ENCODE measurements at places on chromosomes 11 and 22.

DNA sequence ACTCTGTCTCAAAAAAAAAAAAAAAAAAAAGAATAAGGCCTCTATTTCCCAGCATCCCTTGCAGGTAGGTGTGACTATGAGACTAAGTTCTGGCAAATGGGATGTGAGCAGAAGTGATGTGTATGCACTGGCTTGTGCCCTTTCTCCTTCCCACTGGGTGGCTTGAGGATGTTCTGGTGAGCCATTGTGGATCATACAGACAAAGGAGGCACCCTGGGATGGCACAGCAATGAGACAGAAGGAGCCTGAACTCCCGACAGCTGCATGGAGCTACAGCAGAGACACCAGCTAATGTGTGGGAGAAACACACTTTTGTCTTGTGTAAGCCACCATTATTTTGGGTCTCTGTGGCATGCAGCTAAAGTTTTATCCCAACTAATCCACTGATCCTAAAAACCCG is 10.6 kb upstream of the SORL1 start:
- DNase-seq, result no peak

GRCh38 chr11:41970681-41971080 is 511.2 kb upstream of the LRRC4C start:
- no peak for DNase-seq

DNA sequence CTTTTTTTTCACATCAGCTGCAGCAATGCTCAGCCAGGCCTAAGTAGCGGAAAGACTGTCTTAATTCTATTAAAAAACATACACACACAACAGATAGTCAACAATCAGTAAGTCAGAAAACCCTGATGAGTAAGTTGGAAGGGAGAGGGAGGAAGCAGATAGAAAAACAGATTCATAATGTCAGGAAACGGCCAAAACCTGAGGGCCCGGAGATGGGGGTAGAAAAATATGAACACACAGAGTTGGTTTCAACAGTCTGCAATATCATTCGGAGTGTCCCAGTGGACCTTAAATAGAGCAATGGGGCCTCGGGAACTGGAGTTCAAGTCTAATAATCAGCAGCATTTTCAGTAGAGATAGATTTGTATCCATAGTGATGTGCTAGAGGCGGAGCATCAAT is 14.8 kb downstream of the LRRC55 start:
- DNase-seq, result no peak

- DNase-seq, result no peak
These were observed 8.7 kb upstream of the DGAT2 start for GRCh38 chr11:75759832-75760231.

DNA sequence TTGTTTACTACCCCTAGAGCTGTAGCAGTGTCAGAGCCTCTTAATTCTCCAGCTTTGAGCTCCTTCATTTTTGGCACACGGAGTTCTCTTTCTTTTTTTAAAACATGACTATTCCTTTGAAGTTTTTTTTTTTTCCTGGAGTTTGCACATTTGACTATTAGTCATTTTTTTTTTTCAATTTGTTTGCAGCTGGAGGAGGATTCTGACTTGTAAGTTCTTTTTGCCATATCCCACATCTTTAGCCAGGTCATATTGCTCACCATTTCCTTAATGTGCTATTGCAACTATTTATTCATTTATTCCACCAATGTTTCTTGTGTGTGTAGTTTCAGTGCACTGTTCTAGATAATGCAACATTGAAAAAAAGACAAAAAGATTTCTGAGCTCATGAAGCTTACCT is 166.3 kb upstream of the ARHGAP20 start:
- no peak for DNase-seq

DNA sequence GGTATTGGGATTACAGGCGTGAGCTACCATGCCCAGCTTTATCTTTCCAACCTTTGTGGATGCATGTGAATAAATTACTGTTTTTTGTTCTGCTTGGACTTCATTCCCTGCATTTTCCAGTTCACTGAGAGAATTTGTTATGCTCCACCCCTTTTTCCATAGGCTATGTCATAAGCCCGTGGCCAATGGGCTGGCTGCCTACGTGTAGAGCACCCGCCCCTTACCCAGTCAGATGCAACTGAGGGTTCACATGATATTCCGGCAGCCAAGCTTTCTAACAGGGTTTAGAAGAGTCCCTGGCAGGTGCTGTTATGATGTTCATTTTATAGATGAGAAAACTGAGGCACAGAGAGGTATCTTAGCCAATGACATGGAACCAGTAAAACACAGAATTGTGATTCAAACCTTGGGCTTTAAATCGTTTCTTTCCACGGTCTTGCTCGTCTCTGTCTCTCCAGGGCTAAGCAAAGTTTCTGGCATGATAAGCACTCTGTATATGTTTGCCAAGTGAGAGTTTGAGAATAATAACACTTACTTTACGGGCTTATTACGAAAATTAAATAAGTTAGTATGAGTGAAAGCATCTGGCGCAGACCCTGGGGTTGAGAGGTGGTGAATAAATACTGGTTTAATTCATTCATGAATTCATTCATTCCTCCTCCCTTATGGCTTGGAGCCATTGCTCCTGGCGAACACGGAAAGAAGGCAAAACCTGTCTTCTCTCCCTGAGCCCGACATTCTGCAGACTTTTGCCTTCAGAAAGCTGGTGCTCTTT is 42.4 kb upstream of the RASD2 start:
- DNase-seq, result no peak

- no peak for DNase-seq
These were observed 98.2 kb upstream of the IGLL5 start for GRCh38 chr22:22789233-22789921.

DNA sequence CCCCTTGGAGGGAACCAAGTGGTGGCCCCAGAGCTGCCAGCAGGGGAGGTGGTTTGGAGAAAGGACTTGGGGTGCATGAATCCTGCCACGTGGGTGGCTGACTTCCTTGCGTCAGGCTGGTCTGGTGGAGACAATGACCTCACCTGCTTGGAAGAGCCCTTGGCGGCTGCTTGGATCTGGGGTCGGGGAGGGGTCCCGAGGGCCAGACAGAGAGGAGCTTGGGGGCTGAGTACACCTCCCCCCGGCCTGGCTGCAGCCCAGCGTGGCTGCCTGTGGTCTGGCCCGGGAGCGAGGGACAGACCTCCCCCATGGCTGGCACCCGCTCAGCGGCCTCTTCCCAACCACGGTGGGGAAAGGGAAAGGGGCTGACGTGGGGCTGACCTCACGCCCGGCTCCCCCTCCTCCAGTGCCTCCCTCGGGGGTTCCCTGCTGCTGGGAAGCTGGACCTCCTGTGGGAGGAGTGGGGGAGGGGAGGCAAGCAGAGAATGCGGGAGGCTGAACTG is 13.8 kb downstream of the LIF start:
- no peak for DNase-seq

DNA sequence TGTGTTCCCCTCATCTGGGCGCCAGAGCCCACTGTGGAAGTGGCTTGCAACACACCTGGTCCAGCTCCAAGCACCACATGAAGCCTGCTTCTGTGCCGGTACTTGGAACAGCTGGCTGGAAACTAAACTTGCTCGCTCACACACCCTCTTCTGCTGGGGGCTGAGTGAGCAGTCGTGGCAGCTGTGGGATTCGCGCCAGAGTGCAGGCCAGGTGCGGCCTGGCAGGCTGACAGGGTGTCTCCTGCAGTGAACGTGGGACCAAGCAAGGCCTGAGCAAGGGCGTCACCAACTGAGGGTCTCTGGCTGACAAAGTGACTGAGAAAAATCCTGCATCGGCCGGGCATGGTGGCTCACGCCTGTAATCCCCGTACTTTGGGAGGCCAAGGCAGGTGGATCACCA is 15.2 kb downstream of the SMC1B start:
- no peak for DNase-seq

GRCh38 chr11:124837491-124837856 is 27.8 kb upstream of the ROBO3 start:
- peak; percentile 20 for DNase-seq

DNA sequence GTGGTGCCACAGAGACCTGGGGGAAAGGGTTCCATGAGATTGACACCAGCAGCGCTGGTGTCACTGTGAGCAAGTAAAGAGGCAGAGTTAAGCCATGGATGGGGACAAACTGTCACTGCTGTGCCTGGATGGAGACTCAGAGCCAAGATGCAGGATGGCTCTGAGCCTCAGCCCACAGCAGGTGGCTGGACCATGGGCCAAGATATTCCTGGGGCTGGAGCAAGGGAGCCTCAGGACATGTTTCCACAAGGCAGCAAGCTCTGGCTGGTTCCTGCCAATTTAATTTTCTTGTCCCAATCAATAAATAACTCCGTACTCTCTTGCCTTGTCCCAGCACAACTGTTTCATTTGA is 23.0 kb downstream of the MYO18B start:
- DNase-seq, result no peak

GRCh38 chr11:86214710-86215109 is 29.8 kb upstream of the EED start:
- DNase-seq, result no peak

DNA sequence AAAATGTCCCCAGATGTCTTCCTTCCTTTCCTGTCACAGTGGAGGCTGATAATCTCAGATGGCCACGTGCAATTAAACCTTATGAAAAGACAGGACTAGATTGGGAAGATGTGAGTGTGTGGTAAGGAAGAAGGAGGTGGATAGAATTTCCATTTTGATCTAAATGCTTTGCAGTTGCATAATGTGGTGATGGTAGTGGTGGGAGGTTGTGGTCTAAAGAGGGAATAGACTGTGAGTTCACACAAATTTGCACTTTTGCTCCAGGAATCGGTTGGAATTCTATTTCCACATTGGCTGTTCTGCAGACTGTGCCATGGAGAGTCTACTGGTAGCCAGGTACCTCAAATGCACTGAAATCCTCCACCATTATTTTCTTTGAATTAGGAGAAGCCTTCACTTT is 93.3 kb downstream of the ZBTB16 start:
- DNase-seq, result no peak

DNA sequence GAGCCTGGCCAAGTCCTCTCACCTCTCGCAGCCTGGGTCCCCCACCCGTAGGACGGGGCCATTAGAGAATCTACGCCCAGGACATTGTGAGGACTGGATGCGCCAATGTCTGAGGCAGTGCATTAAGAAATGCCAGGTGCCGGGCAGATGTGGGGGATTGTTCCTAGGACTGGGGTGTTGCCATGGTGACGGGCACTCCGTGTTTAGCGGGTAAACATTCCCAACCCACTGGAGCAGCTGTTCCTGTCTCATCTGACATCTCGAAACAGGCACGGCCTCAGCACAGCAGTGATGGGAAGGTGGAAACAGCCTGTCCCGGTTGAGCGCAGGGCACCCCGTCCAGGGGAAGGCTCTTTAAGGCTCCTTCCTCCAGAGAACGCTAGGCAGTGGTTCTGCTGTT is 99.6 kb upstream of the RTL6 start:
- no peak for DNase-seq

DNA sequence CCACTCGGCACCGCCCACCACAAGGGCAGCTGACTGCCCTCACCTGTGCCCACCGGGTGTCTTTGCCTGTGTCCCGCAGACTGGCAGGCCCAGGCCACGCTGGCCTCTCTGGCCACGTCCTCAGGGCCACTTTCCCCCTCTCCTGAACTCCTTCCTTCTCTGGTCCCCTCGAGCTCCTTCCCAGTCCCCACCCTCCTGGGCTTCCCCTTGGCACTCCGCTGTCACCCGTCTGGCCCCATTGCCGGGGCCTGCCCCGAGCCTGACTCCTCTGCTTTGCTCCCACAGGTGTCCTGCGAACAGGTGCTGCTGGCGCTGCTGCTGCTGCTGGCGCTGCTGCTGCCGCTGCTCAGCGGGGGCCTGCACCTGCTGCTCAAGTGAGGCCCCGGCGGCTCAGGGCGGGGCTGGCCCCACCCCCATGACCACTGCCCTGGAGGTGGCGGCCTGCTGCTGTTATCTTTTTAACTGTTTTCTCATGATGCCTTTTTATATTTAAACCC is 14.2 kb downstream of the MCAT start:
- DNase-seq, result peak; percentile 42

DNA sequence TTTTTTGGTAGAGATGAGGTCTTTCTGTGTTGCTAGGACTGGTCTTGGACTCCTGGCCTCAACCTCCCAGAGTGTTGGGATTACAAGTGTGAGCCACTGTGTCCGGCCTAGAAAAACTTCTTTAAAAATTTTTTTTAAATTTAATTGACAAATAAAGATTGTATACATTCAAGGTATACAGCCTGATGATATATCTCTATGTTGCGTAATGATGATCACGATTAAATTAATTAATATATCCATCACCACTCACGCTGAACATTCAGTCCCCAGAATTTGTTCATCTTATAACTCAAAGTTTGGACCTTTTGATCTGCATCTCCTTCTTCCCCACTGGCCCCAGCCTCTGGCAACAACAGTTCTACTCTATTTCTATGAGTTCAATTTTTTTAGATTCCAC is 27.2 kb downstream of the VSTM5 start:
- DNase-seq, result no peak

DNA sequence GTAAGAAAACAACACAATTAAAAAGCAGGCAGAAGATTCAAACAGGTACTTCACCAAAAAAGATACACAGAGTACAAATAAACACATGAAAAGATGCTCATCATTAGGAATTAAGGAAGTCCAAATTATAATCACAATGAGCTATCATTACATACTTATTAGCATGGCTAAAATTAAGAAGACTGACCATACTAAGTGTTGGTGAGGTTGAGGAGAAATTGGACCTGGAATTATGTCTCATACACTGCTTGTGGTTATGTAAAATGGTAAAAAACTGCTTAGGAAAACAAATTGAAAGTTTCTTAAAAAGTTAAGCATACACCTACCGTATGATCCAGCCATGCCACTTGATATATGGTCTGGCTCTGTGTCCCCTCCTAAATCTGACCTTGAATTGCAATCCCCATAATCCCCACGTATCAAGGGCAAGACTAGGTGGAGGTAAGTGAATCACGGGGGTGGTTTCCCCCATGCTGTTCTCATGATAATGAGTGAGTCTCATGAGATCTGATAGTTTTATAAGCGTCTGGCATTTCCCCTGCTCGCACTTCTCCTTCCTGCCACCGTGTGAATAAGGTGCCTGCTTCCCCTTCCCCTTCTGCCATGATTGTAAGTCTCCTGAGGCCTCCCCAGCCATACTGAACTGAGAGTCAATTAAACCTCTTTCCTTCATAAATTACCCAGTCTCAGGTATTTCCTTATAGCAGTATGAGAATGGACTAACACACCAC is 4.8 kb downstream of the SAAL1 start:
- DNase-seq, result no peak

DNA sequence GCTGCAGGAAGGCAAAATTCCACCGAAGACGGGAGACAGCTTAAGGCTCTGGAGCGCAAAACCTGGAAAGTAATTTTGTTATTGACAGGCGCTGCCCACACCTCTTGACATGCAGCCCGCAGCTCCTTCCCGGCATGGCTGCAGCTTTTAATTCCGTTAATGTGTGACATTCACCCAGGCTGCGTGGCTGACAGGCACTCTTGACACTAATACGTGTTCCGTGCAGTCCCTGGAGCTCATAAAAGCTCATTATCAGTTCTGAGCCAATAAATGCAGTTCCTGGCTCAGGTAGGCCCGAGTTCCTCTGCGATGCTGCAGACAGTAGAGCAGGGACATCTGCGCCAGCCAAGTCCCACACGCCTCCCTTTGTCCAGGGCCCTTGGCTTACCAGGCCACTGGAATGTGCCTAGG is 34.8 kb downstream of the TSPAN18 start:
- DNase-seq, result no peak

- no peak for DNase-seq
These were observed 7.2 kb downstream of the SLC22A12 start for GRCh38 chr11:64598106-64598796.

GRCh38 chr22:24695060-24695459 is 79.5 kb downstream of the PIWIL3 start:
- no peak for DNase-seq

Data from NCI-H1436 (cell line).